T-helper 17 cell (primary cell): ENCODE measurements at places on chromosomes 12 and 14.

- DNase-seq = no peak
Observed at GRCh38 chr14:56844406-56845002, 34.2 kb upstream of the OTX2 start.

DNA sequence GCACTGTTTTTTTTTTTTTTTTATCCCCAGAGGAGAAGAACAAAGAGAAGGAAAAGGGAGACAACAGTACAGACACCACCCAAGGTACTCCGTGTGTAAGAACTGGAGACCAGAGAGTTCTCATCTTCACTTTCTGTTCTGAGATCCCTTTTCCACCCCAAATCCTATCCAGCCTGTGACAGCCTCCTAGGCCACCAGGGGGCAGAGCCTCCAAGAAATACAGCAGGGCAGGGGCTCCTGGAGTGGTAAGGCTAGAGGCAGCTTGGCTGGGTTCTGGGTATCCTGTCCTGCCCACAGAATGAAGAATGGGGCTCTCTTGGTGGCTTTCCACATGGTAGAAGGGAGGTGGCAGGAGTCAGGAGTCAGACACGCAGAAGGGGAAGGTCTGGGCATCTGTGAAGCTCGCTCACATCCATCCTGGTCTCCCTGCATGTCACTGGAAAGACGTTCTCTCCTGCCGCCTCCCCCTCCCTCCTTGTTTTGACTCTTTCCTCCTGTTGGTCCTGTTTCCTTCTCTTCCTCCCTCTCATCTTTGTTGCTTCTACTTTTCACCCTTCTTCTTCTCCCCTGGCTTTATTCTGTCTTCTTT is 12.0 kb downstream of the CLSTN3 start:
- DNase-seq = peak; percentile 24

DNA sequence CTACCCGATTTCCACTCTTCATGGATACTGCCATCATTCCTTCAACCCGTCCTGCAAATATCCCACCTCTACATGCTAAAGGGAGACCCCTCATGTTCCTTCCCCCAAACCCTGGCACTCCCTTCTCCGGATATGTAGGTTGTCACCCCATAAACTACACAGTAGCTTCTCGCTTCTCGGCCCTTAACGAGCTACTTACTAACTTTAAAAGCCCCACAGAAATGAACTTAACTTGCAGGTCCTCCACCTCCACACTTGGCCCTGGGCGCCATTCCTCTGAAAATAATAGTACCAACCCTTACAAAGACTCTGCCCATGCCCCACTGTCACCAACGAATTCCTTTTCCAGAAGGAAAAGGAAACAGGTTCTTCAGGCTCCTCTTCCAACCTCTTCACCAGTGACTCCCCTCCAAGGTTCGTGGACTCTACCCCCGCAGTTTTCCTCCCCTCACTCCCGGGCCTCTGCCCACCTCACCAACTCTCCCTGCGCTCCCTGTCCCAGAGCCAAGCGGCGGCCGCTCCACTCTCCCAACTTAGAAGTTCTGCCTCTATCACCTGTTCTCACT is 1.2 kb downstream of the SPPL3 start:
- no peak for DNase-seq

GRCh38 chr14:74630881-74631690 is 19.0 kb upstream of the LTBP2 start:
- DNase-seq = no peak

GRCh38 chr14:22908601-22909000 is 10.3 kb downstream of the RBM23 start:
- no peak for DNase-seq

DNA sequence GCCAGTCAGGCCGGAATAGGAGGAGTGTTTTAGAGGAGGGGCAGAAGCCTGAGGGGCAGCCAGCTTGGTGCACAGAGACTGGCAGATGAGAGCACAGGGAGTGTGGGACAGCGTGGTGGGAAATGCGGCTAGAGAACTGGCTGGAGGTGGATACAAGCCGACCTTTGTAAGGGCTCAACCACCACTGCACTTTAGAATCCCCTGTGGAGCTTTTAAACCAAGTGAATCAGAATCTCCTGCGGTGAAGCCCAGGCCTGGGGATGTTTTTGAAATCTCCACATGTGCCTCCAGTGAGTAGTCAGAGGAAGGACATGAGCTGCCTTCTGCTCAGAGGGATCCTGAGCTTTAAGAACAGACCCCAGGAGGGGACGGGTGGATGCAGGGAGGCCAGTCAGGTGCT is 10.9 kb upstream of the PCED1B start:
- DNase-seq = no peak

- no peak for DNase-seq
Observed at GRCh38 chr14:100609941-100610391, 22.7 kb upstream of the BEGAIN start.

- no peak for DNase-seq
Observed at GRCh38 chr14:75909630-75910029, 72.2 kb downstream of the TGFB3 start.

DNA sequence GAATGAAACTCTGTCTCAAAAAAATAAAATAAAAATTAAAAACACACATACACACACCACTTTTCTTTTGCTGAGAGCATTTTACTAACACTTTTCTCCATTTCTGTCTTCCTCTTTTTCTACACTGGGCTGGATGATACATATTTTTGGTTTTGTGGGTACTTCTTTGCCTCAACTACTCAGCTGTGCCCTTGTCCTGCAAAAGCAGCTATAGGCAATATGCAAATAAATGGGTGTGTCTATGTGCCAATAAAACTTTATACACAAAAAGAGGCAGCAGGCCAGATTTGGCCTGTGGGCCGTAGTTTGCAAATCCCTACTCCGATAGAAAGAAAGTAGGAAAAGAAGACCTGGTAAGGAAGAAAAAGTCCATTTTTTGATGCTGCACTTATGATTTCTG is 6.5 kb downstream of the CLMN start:
- no peak for DNase-seq

DNA sequence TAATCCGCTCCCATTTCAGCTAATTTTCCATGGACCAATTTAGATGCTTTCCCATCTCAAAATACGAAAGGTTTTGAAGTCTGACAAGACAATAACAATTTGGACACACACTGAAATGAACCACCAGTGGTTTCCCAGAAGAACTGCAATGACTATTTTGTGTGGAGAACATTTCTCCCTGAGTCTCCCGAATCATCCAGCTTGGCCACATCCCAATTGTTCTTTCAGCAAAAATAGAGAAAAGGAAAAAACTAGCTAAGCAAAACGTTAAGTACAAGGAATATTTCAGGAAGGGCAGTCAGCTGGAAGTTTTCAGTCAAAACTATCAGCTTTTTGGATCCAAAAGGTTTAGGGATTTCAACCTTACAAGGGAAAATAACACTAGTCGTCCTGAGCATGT is 390.6 kb downstream of the KCNH5 start:
- no peak for DNase-seq

- DNase-seq = no peak
Observed at GRCh38 chr14:94630396-94630795, 18.2 kb downstream of the SERPINA3 start.

DNA sequence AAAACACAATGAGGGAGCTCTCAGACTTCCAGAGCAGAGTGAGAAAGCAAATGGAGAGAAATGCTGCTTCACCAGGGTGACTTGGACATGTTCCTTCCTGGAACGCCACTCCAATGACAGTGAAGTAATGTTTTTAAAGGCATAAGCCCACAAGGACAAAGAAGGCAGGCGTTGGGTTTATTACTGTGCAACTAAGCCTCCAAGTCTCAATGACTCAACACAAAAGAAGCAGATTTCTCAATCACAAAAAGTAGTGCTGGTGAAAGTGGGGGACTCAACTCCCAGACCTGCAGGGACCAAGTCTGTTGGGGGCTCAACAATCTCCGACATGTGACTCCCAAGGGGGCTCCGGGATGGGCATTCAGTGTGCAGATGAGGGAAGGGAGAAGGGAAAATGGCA is 505.2 kb downstream of the BCL11B start:
- DNase-seq = no peak

DNA sequence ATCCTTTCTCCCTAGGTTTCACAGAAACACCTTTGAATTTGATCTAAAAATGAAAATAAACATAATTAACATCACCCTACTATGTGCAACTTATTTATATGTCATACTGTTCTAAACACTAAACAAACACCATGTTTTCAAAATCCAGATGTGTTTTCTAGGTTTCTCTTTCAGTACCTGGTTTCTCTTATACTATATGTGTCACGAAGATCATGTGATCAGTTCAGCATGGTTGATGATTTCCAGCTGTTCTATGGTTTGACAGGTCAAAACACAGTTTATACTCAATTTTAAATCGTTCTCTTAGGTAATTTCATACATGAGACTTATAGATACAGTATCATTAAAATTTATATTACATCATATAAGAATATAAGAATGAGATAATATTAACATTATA is 373.1 kb downstream of the SOX5 start:
- DNase-seq = no peak

DNA sequence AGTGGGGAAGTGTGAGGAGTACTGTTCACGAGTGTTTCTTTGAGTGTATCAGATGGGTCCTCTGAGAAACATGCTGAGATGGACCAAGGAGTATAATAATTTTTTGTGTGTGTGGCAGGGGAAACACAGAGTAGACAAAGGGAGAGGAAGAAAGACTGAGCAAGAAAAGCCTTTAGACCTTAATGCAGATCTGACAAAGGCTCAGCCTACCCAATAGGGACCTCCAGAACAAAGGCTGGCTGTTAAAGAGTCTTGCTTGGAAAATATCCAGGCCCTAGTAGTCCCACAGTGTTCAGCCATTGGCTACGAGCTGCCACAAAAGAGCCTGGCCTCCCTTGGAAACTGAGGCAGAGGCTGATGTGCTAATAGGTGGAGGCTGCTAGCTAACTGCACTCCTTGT is 13.5 kb downstream of the COQ5 start:
- no peak for DNase-seq

GRCh38 chr12:111242184-111242583 is 126.7 kb downstream of the PHETA1 start:
- DNase-seq = no peak

- no peak for DNase-seq
Observed at GRCh38 chr14:39716987-39717570, 284.8 kb upstream of the FBXO33 start.

DNA sequence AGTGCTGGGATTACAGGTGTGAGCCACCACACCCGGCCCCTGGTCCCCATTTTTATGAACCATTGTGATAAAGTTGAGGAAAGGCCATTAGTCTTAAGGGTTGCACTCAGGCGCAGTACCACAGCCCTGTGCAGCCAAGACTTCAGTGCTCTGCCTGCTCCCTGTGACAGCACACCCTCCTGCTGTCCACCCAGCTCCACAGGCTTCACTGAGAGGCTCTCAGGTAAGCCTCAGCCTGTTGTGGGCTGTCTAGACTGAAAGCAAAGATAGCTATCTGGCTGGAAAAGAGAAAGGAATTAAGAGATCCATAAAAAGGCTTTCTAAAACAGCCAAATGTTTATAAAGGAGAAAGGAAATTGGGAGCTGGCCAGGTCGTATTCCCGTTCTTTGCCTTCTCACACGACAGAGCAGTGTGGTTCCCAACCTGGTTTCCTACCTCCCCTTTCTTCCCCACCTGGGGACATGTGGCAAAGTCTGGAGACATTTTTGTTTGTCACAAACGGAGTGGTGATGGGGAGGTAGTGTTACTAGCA is 19.1 kb upstream of the DNM1L start:
- DNase-seq = no peak

DNA sequence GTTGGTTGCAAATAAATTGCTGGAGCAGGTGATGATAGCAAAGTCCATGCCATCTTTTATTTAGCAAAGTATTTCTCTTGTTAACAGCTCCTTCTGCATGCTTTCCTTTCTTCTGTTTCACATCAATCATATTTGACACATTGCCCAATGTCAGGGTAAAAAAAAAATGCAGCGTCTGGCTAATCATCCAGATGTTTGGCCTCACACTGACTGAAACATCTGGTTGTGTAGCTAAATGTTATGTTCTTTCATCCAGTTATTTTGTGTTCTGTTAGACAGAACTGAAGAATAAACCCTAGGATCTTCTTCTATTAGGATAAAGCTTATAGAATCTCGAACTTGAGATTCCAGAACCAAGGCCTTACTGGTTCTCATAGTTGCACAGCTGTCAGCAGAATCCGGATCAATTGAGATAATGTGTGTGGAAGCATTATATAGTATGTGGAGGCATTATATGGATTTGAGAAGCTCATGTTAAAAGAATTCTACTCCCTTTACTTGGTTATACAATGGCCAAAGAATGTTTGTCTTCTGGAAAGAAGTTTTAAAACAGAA is 859.2 kb downstream of the DIO2 start:
- no peak for DNase-seq

- DNase-seq = no peak
Observed at GRCh38 chr12:57893431-57894353, 47.2 kb upstream of the CTDSP2 start.

- no peak for DNase-seq
Observed at GRCh38 chr14:105589161-105589925, 63.0 kb downstream of the TMEM121 start.

DNA sequence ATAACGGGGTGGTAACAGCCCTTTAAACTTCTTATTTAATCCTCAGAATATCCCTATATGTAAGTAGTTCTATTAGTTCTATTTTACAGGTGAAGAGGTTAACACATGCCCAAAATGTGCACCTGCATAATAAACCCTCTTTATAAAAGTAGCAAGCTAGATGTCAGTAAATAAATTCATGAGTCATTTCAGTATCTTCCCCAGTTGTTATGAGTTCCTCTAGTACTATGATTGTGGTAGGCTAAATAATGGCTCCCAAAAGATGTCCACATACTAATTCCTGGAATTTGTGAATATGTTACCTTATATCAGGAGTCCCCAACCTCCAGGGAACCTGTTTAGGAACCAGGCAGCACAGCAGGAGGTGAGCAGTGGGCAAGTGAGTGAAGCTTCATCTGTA is 106.5 kb downstream of the TMTC3 start:
- DNase-seq = no peak

GRCh38 chr14:25055992-25056687 is 6.2 kb upstream of the STXBP6 start:
- no peak for DNase-seq

DNA sequence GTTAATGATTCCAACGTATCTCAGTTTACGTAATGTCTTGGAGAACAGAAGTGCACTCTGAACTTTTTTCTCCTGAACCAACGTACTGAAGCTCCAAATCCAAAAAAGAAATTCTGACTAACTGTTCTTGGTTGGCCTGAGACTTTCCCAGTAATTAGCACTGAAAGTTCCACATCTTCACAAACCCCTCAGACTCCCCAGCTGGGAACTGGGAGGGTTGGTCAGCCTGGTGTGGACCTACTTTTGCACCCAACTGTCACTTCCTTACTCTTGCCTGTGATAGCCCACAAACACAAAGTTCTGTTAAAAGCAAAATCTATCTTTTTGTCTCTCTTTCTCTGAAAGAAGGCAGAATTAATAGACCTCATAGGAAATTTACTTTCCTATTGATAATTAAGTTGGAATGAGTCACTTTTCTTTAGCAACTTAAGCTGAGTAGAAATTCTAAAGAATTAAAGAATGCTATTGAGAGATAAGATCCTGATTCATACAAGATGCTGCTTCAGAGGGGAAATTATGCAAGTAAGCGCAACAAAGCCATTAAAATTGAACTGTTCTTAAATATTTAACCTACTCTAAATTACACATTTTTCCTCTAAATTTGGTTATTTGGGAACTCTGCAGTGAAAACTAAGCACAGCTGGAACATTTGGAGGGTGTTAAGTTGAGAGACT is 155.0 kb downstream of the EPS8 start:
- no peak for DNase-seq
